ENCODE measurements at places on chromosomes 3 and 15. TPM values are rescaled to one million over a fixed set of nuclear protein-coding genes. Genes with fewer than 3 reads are reported as not detected.

DNA sequence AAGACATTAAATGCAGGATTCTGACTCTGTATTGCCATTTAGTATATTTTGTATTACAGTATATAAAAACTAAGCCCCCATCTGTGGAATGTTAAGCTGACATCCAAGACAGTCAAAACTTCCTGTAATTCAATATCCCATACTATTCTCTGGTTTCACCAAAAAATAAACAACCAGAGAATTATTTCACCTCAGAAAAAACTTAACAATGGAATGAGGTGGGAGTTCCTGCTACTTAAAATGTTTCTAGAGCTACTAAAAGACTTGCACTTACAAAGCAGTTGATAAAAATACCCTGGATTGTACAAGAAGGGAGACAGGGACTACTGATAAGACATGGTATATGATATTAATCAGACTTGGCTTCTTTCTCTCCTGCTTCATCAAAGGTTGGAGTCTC is 8.3 kb downstream of the ARL13B start:
- DNase-seq, result no peak

- no peak for DNase-seq
Measured at GRCh38 chr3:100040451-100041225, 73.7 kb downstream of the FILIP1L start.

DUSP7 gene
- 1.1 TPM for total RNA-seq

DNA sequence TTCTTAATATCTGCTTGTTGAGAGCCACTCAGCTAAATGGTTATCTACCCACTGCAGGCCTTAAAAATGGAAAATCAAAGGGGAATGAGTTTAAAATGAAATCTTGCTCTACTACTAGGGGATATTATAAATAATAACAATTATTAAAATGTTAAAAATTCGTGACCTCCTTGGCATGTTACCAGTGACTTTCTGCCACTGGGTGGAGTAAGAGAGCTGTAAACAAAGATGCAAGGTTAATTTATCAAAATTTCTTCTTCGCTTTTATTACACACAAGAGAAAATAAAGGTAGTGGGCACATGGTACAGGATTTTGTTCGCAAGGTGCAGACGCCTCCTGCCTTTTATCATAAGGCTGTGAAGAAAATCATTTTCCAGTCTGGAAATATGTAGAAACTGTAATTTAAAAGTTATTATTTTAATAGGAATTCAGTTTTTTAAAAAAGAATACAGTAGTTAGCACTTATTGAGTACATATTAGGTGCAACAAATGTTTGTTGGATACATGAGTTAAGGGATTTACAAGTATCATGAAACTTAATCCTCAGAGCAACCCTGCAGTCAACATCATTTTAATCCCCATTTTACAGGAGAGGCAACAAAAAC is 272.6 kb downstream of the SUCLG2 start:
- no peak for DNase-seq

KCNMB2 gene
- not detected for total RNA-seq

DNA sequence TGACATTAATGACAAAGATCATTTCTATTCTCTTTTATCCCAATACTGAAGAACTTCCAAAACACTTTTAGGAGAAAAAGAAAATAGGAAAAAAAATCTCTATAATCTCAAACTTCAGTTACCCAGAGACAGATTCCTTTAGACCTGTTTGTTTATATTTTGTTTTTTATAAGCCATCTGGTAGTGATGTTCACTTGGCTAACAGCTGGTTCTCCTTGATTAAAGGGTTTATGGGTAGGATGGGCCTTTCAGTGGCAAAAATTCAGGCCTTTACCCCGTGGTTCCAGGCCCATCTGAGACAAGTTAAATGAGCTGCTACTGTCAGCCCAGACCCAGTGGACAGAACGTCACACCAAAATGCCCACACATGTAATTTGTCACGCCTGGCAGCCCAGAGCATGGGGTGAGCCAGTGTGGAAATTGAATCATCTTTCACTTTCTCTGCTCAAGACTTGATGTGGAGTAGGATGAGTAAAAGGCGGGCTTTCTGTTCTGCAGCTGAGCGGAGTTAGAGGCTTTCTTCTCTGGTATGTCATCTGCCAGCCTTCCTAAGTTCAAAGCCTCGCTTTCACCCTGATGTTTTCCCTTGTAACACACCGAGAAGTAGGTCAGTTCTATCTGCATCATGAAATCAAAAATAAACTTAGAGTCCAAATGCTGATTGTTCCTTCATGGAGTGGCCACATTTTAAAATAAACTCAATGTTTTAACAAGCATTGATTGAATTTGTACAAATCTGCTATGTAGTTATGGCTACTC is 62.5 kb upstream of the SKOR1 start:
- no peak for DNase-seq

CSPG5 gene
- 12.5 TPM for total RNA-seq

GRCh38 chr3:114285648-114286230 is 8.1 kb upstream of the TIGIT start:
- DNase-seq, result no peak

- peak; percentile 42 for DNase-seq
Measured at GRCh38 chr15:48190932-48191573, 412 bp upstream of the CTXN2 start.

DNA sequence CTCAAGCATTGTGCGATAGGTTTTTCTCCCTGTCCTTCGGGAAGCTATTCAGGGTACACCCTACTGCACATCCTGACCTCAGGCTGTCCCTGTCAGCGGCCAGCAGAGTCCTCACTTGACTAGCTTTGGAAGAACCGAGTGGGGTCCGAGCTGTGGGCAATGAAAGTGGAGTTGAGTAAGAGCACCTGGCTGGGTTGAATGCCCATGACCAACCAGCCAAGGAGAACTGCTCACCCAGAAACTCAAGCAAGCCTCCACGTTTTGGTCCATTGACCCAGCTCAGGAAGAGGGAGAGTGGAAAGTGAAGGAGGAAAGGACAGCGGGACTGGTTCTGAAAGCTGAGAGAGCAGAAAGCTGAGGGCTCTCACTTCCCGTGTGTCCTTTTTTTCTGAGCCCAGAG is 36.0 kb upstream of the HDGFL3 start:
- DNase-seq, result peak; percentile 84

C15orf39 gene
- 7.7 TPM for total RNA-seq

All from Caki2 (cell line).